ENCODE measurements at places on chromosomes 7 and 10.

GRCh38 chr10:118955951-118956801, 73.3 kb upstream of the NANOS1 start:
- no peak for DNase-seq

DNA sequence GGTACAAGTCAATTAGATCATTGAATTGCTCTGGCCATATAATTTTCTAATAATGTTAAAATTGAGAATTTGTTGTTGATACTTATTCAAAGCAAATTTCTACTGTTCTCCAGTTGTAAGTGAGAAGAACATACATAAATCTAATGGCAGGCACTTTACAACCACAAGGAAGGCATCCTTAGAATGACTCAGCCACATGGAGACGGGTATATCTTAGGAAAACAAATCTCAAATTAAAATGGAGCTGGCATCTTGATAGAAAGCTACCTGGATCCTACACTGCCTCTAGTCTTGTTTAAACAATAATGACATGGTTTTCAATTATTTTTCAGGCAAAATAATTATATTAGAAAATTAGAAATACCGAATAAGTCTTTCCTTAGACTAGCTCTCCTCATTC, 1183.7 kb upstream of the SORCS1 start:
- no peak for DNase-seq

DNA sequence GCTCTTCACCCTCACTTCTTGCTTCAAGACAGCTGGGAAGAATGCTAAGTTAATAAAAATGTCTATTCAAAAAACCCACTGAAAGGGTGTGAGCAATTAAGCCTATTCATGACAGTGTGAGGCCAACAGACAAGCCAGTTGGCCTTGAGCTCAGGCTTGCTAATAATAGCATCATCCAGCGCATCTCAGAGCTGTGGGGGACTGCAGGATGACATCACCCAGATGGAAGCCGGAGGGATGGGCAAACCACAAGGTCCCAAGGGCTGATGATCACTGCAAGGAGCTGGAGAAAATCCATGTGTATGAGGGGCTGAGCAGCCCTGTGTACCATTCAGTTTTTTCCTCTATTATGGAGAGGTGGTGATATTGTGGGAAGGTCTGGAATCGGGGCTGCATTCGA, 770.4 kb downstream of the TNS3 start:
- DNase-seq: no peak

DNA sequence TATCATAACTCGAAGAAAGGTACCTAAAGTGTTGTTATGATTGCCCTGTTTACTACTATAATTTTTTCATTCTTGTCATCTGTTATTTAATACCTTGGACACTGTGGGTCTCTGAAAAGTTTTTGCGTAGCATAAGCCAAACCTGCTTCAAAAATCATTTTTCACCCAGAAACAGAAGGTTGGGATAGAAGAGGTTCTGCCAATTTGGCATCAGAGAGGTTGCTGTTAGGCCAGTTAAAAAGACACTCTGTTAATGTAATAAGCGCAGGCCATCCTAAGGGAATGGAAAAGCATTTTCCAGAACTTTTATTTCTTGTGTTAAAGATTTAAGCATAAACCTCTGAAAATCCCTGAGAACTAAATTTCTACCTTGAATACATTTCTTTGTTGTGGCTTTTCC, 212.2 kb downstream of the BMPER start:
- no peak for DNase-seq

- no peak for DNase-seq
These were observed 73.6 kb downstream of the ABCA13 start for GRCh38 chr7:48244864-48245271.

DNA sequence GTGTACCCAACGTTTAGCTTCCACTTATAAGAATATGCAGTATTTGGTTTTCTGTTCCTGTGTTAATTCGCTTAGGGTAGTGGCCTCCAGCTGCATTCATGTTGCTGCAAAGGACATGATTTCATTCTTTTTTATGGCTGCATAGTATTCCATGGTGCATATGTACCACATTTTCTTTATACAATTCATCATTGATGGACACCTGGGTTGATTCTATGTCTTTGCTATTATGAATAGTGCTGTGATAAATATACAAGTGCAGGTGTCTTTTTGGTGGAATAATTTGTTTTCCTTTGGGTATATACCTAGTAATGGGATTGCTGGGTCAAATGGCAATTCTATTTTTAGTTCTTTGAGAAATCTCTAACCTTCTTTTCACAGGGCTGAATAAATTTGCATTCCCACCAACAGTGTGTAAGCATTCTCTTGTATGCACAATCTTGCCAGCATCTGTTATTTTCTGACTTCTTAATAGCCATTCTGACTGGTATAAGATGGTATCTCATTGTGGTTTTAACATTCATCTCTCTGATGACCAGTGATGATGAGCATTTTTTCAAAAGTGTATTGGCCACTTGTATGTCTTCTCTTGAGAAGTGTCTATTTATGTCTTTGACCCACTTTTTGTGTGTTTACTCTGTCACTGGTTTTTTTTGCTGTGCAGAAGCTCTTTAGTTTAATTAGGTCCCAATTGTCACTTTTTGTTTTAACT, 72.5 kb upstream of the CC2D2B start:
- no peak for DNase-seq

DNA sequence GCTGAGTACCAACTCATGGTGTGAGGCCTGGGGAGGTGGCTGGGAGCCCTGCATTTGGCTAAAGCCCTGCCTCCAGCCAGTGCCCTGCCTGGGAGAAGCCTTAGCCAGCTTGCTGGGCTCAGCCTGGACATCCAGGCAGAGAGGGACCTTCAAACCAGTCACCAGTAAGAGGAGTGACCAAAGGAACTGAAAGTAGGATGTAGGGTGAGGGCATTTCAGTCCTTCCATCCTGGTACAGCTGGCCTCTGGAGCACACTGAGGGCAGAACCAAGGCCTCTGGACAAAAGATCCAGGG, 124.8 kb downstream of the ADCY1 start:
- DNase-seq: no peak

GRCh38 chr7:3157566-3158287, 114.1 kb upstream of the CARD11 start:
- DNase-seq: no peak

DNA sequence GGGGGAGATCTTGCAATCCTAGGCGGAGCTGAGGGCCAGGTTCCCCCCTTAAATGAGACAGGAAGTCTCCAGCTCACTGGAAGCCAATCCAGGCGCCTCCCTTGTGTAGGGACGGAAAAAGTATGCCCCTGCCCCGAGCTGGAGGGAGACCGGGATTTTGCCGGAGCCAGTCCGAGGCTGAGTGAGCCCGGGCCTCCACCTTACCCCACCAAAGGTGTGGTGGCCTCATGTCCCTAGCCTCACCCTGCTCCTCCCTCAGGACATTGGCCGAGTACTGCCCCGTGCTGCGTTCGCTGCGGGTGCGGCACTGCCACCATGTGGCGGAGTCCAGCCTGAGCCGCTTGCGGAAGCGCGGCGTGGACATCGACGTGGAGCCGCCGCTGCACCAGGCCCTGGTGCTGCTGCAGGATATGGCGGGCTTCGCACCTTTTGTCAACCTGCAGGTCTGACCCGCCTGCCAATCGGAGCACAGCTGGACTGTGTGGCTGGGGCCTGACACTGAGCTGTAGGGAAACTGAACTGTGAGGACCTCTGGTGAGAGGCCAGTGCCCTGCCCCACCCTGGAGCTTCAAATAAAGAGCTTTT, 2.0 kb downstream of the FBXL15 start:
- DNase-seq: peak; percentile 90
